ENCODE measurements at places on chromosomes 7 and 10.

DNA sequence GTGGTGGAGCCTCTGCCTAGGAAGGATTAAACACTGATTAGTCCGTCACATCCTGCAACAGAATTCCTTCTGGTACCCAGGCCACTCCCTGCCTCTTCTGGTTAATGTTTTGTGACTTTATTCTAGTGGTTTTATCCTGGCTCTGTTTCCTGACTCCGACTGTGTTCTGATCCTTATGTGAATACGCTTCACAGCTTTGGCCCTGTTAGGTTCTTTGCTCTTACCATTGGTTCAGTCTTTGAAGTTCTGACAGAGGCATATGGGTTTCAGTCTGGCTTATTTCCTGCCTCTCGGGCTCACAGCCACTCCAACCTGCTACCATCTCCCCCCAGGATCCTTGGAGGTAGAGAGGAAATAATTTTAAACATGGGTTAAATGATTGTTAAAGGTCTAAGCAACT is 23.2 kb upstream of the FGL2 start:
- no peak for DNase-seq

- DNase-seq, result no peak
These were observed 97.6 kb upstream of the GPR22 start for GRCh38 chr7:107372298-107372697.

DNA sequence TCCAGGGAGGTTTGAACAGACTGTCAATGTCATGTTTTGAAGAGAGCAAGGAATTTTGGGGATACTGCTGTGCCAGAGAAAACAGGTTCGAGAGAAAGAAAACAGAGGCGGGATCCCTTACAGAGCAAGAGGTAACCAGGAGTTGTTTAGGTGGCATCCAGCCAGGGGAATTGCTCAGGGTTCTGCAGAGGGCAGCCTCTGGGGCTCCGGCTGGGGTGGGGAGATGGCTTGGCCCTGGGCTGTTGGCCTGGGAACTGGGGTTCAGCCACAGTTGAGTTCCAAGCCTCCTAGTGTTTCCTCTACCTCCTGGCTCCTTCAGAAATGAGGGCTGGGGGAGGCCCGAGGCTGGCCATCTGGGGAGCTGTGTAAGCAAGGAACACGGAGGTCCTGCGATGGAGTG is 68.0 kb downstream of the CAMK1D start:
- no peak for DNase-seq

DNA sequence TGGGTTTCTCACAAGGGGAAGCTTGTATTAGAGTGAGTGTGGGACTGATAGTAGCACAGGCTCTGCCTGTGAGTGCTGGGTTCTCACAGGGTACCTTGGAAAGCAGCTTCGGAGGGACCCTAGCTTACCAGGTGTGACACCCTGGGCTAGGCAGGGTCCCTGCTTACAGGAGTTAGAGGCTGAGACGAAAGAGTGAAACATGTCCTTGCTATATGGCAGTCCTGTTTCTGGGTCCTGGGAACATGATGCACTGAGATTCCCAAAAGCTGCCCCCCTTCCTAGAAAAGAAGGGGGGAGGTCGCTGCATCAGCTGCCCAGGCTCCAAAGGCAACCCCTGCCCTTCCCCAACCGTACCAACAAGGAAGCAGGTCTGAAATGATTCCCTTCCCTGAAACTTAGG is 6.3 kb upstream of the ARHGAP22 start:
- no peak for DNase-seq

DNA sequence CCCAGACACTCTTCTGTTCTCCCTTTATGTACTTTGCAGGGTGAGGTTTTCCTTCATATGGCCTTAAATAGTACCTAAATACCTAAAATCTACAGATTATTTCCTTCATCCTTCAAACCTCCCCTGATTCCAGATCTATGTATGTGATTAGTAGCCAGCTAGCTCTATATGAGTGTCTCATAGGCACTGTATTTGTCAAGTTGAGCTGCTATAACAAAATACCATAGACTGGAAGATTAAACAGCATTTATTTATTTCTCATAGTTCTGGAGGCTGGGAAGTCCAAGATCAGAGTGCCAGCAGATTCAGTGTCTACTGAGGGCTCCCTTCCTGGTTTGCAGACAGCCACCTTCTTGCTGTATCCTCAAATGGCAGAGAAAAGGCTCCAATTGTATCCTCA is 60.6 kb upstream of the MSRB2 start:
- DNase-seq, result no peak

DNA sequence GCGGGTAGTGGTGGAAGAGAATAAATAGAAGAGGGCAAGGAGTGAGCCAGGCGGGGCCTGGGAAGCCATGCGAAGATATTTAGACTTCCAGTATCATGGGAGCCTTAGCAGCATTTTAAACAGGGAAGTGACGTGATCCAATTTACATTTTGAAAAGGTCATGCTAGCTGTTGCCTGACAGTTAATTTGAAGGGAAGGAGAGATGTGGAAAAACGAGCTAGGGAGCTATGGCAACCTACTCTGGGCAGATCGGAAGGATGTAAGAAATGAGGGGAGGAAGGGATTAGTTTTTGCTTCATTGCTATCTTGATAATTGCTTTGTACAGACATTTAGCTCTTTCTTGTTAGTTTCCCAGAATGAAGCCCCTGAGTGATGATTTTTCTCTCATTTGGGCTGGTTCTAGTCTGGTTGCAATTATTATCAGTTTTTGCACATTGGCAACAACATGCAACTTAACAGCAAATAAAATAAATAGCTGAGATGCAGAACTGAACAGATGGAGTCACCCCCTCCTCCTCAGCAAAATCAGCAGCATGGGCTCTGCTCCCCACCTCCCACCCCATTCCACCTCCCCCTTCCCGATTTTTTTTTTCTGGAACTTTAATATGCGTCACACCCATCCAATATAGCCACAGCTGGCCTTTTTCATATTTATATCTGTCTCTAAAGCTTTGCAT is 13.0 kb upstream of the CALU start:
- no peak for DNase-seq

GRCh38 chr10:122206471-122207065 is 64.5 kb upstream of the BTBD16 start:
- no peak for DNase-seq

DNA sequence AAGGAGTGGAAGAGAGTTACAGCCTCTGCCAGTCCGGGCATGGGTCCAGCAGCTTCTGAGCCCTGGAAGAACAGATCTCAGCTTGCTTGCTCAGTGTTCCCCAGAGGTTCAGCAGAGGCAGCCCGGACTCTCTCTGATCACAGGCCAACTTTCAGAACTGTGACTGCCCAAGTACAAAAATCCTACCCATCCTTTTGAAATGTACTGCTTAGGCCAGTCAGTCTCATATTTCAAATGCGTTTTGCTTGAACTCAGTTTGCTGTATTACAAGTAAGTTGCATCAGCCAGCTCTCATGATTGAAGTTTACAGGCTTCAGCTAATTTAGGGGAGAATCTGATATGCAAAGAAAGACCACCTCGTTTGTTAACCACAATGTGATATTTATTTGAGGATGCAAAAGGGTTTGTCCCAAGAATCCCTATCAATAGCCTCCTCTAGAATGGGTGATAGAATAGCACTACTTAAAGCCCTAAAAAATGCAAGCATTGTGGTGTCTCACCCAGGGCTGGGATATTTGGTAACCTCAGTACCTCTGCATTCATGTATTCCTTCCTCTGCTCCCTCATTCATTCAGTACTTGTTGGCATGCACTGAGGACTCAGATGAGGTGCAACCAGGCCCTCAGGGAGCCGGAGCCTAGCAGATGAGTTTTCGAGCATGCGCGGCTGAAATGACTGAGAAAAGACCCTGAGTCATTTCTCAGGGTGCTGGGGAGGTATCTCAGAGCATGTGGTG is 7.0 kb downstream of the AIMP2 start:
- DNase-seq, result no peak

DNA sequence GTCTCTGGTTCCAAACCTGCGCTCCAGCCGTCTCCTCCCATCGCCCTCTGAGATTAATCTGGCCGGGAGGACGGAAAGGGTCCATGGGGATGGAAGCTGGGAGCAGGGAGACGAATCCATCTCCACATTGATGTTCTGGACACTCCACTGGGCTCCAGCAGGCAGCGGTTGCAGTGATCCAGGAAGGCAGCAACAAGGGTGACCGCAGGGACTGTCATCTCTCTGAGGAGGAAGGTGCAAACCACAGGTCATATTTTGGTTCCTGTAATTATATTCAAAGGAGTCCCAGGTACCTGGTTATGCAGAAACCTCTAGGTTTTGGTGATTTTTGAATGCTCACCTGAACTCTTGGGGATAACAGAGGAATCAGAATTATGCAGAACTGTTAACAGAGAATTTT is 54.8 kb downstream of the EVX1 start:
- DNase-seq, result no peak

GRCh38 chr10:43137717-43138020 is 576 bp upstream of the CSGALNACT2 start:
- no peak for DNase-seq

DNA sequence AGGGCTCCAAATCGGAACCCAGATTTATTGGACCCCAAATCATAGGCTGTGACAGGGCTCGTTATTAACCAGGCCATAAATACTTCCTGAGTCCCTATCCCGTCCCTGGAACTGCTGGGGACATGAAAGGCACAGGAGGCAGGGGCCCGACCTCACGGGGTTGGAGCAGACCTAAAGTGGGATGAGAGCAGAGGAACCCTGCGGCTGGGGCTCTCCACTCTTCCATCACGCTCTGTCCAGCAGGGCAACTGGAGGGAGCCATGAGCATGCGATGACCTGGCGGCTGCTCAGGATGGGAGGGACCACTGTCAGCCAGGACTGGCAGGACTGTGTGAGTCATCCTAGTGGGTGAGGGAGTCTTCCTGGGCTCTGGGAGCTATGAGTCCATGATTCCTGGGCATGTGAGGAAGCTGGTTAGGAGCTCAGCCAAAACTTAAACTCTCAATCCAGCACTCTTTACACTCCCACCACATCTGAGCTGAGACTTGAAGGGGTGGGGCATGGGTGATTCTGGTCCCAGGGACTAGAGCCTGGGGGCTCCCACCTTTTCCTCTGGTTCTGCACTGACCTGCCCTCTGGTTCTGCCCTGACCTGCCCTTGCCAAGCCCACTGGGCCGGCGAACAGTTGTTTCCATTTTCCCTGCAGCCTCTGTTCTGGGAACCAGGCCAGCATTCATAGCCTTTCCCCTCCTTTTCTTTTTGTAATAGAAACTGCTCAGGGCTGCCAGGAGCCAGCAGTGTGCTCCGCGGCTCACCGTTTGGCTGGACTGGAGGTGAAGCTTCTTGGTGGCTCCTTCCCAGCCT is 47.1 kb downstream of the SYPL1 start:
- no peak for DNase-seq

- DNase-seq, result no peak
These were observed 266.2 kb downstream of the HTR7 start for GRCh38 chr10:90591629-90592028.

Measured in bone marrow (tissue), 2 donors.